T-cell (primary cell): ENCODE measurements at places on chromosomes 16 and 17.
A peak's percentile ranks its signal among the peaks of the same experiment; 100 is the strongest.

DNA sequence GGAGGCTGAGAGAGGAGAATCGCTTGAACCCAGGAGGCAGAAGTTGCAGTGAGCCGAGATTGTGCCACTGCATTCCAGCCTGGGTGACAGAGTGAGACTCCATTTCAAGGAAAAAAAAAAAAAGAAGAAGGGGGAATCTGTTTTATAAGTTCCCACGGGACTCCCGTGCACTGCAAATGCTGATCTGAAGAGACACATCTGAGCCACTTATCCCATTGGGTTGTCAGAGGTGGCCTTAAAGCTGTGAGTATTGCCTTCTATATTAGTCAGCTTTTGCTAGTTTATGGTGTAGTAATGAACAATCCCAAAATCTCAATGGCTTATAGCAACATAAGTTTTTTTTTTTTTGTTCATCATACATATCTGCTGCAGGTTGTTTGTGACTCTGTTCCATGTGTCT, 82.8 kb downstream of the MRM1 start:
- no peak for DNase-seq

DNA sequence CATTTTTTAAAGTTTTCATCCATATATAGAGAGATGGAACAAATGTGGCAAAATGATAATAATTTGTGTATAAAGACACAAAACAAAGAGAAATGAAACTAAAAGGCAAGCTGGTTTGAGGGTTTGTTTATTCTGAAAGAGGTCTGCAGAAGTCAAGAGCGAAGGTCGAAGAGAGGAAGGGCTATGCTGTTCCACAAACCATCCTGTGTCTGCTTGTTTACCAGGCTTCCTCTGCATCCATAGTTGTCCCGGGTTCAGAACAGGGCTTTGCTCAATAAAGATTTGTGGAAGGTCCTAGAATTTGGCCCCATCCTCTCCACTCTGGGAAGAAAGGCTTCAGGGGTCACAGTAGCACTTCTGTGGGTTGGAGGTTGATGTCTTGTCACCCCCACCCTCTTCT, 2.4 kb upstream of the MARVELD3 start:
- DNase-seq: no peak

DNA sequence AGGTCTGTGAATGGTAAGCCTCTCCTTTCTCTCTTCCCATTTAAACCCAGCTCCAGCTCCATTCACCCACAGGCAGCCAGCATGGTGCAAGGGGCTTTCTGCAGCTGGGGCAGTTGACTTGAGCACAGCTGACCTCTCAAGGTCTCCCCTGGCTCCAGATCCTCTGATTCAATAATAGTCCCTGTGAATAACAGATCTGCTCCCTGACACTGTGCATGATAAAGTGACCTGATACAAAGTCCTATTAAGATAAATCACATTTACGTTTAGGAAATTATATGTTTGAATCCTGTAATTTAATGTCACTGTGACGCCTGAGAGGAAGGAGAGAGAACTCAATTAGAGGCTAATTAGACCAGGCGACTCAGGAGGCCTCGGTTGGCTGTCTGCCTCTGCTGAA, 540.4 kb upstream of the CDH11 start:
- no peak for DNase-seq

DNA sequence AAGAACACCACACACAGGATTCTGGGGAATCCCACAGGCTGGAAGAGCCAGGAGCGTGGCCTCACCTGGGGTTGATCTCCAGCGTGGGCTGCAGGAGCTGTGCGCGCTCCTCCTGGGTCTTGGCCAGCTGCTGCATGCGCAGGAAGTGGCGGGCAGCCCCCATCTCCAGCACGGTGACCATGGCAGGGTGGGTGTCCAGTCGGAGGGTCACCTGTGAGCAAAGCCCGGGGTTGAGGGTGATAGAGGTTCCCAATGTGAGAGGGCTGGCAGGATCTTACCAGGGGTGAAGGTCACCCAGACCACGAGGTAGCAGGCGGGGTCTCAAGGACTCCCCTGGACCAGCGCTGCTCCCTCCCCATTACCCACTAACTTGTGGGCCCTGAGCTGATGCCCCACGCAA, 7.4 kb downstream of the DNASE1 start:
- DNase-seq: no peak

DNA sequence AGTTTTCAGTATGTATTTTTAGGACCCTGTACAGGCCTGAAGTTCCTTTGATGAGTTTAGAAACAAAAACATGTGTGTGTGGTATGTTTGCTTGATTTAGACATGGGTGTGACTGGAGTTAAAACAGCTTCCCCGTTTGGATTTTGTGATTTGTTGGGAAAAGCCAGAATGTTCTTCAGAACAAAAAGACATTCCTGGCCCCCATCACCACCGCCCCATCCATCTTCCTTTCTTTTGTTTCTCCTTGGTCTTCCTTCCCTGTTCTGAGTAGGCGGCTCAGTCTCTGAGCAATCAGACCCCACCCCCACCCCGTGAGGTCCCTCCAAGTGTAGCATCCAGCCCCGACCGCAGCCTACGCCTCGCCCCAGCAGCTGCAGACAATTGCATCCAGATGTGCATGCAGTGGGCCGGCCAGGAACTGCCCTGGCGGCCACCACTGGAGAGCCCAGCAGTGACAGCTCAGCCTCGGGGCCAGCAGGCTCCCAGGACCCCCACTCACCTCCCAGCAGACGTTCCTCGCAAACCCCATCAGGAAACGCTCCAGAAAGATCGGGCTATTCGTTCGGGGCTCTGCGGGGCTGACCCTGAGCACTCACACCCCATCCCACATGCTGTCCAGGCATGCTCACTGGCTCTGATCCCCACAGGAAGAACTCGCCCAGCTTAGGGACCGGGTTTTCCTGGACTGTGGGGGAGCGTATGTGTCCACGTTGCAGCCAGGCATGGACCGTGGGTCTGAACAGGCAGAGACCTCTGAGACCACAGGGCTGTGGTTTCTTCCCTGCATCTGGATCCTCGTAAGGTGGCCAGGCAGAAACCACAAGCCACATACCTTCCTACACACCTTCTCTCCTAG, 99.8 kb upstream of the CDH5 start:
- DNase-seq: no peak

- DNase-seq: no peak
Observed at GRCh38 chr17:10087355-10087754, 111.1 kb downstream of the GAS7 start.

DNA sequence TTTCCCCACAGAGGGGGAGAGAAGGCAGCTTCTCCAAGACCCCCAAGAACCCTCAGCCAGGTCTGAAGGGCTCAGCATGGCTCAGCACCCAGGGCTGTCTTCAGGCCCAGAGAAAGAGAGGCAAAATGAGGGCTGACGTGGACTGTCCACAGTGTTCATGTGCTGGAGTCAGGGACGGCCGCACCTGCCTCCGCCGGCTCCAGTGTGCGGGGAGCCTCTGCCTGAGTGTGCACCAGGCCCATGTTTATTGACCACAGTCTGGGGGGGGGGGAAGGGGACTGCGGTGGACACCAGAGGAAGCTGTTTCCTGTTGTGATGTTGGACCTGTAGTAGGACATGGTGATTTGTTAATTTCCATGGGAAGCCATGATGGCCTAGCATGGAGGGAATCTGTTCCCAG, 6.9 kb downstream of the MRM1 start:
- no peak for DNase-seq

DNA sequence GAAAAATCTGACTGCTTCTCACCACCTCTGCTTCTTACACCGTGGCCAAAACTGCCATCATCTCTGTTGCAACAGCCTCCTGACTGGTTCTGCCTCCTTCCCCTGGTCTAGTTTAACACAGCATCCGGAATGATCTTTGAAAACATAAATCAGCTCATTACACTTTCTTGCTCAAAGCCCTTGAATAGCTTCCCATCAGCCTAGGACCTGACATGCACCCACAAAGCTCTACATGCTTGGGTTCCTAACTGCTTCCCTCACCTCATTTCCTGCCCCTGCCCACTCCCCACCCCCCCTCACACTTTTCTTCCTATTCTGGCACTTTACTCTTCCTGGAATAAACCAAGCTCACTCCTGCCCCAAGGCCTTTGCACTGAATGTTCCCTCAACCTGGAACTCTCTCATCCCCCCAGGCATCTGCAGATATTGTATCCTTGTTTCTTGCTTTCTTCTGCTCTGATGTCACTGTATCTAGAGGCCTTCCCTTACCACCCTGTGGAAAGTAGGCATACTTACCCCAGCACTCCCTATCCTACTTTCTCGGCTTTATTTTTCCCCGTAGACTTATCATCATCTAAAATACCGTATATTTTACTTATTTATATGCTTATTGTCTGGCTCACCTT, 112.4 kb downstream of the FTO start:
- no peak for DNase-seq

DNA sequence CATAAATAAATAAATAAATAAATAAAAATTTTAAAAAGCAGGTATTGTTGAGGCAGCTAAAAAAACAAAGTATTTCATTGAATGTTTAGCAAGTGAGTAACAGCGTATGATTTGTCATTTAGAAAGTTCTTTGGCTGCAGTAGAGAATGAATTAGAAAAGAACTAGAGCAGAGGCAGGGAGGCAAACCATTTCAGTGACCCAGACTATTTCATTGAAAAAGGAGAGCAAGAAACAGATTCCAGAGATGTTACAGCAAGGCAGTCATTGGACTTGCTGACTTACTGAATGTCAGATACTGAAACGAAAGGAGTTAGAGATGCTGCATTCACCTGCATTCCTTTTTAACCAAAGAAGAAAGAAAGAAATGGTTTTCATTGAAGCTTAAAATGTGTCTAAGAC, 105.5 kb upstream of the HLF start:
- no peak for DNase-seq

DNA sequence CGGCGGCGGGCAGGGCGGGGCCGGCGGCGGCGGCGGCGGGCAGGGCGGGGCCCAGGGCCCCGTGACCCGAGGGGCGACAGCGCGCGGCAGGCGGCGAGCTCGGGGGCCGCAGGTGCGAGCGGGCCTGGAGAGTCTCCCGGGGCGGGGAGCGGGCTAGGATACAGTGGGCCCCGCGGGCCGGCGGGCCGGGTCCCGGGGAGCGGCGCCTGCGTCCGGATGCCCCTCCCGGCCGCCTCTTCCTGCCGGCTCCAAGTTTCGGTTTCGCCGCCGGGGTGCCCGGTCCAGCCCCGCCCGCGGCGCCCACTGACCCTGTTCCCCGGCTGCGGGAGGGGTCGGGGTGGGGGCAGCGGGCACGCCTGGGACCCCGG, at the start of gene RNF213:
Gene RNF213 (plus strand): TSS at position 62 of the 368 bp plus-strand sequence. CDS start 2,830 bp downstream, outside the sequence.
- DNase-seq: peak; percentile 42

- DNase-seq: no peak
Observed at GRCh38 chr17:75077072-75077495, 10.7 kb upstream of the SLC16A5 start.

- no peak for DNase-seq
Observed at GRCh38 chr16:4574919-4575705, 19.0 kb downstream of the C16orf96 start.

- peak; percentile 78 for DNase-seq
Observed at GRCh38 chr16:31869511-31870201, 4.0 kb upstream of the ZNF267 start.

DNA sequence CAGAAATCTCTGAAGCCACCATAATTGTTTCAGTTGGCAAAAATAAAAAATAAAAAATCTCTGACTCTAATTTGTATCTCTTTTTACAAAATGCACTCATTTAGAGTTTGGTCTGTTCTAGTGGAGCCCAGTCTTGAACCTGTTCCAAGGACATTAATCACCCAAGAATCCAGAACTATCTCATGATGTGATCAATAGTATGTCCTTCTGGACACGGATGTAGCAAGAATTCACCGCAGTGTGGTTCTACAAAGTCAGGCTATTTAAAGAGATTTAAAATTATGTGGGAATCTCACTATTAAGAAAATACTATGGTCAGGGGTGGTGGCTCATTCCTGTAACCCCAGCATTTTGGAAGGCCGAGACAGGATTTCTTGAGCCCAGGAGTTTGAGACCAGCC, 21.8 kb upstream of the ANKFN1 start:
- DNase-seq: no peak

DNA sequence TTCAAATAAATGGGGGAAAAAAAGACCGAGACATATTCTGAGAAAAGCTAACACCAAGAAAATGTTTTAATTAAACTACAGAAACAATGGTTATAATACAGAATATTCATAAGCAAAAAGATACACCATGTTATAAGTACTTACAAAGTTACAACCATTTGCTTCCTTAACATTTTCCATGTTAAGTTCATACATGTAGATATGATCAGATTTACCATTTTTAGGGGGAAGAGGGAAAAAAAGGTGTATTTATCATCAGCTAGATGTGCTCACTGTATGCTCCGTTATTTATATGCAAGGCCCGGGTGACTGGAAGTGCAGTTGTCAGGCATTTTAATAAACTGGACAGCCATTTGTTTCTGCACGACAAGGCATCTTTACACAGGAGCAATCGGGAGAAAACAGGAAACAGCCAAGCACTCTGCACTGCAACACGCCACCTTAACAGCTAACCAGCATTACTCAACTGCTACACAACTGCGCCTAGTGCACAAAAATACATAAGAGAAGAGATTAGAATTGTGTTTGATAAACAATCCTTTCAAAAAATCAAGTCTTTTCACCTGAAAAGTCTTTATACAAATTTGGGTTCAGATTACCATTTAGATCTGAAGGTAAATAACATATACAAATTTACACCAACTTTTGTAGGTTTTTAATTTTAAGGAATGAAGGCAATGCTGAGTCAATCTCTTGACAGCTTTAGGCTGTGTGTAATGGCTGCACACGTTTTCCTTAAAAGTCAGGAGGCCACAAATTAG, 2.9 kb downstream of the SRSF2 start:
- DNase-seq: no peak

DNA sequence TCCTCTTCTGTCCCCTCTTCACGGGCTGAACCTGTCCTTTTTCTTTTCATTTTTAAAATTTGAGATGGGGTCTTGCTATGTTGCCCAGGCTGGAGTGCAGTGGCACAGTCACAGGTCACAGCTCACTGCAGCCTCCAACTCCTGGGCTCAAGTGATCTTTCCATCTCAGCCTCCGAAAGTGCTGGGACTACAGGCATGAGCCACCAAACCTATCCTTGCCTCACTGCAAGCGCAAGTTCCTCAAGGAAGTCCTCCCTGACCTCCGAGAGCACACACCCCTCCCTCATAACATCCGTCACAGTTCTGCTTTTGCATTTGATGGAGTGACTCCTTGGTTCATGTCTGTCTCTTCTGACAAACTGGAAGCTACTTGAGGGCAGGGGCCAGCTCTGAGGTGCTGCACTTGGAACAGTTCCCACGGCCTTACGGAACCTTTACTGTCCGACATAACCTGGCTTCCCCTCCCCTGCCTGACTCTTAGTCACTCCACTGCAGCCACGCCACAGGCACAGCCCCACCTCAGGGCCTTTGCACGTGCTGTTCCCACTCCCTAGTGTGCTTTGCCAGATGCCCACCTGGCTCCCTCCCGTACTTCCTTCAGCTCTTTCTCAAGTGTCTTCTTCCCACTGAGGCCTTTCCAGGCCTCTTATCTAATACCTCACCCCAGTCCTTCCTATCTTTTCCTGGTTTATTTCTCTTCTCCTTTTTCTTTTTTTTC, 4.4 kb downstream of the TBX6 start:
- DNase-seq: no peak
